ENCODE measurements at places on chromosomes 2 and 18.

DNA sequence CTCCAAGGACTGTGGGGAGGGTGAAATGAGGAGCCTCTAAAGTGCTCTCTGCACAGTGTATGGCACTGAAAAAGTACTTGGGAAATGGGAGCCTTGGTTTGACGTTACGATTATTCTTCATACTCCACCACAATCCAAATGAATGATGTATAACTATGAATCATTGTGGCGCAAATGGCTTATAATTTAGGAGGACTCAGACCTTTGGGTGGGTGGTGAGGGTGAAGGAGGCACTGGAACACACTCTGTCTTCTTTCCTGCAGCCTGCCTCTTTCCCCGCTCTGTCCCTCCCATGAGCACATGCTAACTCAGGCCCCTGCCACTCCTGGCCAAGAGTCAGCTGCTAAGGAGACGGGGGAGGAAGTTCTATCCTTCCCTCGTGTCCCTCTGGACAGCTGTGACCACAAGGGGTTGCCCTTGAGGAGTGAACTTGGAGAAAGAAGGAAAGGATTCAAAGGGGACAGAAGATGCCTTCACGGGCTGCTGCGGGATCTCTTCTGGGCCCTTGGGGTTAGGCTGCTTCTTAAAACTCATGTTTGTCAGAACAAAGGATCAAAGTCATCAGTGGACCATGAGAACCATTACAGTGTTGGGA, 36.5 kb downstream of the POLR1A start:
- DNase-seq = peak; percentile 50

DNA sequence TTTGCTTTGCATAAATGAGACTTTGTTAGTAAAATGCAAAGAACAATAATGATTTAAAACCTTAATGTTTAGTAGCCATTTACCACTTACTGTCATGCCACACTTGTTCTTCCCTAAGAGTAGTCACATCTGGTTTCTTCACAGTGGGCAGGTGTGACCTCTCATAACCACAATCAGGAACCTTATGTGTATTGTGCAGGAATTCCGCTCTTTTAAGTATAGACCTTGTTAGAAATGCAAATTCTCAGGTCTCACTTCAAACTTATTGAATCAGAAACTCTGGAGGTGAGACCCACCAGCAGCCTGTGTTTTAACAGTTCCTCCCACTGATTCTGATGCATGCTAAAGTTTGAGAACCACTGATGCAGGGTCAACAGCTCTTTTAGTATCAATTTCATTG, 518.8 kb upstream of the MEX3C start:
- no peak for DNase-seq

DNA sequence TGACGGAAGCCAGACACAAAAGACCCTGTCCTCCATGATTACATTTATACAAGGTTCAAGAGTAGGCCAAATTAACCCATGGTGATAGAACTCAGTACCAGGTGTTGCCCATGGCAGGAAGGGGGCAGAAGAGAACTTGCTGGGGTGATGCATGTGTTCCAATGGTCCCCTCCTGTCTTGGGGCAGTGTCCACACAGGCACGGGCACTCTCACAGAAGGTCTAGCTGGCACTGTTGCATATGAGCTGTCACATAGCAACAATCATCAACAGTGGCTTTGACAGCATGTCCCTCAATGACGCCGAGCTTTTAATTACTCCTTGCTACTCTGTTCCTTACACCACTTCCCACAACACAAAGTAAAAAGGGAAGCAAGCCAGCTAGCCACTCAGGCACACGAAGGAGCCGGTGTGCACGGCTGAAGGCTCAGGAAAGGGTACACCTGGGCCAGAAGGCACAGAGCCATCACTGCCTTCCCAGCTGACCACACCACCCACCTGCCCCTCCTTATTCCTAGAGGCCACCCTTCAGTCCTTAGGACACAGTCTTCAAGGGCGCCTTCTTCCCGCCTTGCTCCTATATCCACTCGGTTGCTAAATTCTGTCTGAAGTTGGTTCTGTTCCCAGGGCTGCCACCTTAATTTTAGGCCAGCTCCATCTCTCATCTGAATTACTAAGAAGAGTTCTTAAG, 28.9 kb downstream of the RPL31 start:
- no peak for DNase-seq

GRCh38 chr2:208556983-208557484, 150.4 kb downstream of the PTH2R start:
- DNase-seq = no peak

- peak; percentile 56 for DNase-seq
Measured at GRCh38 chr2:99403084-99403483, 65.9 kb downstream of the EIF5B start.

DNA sequence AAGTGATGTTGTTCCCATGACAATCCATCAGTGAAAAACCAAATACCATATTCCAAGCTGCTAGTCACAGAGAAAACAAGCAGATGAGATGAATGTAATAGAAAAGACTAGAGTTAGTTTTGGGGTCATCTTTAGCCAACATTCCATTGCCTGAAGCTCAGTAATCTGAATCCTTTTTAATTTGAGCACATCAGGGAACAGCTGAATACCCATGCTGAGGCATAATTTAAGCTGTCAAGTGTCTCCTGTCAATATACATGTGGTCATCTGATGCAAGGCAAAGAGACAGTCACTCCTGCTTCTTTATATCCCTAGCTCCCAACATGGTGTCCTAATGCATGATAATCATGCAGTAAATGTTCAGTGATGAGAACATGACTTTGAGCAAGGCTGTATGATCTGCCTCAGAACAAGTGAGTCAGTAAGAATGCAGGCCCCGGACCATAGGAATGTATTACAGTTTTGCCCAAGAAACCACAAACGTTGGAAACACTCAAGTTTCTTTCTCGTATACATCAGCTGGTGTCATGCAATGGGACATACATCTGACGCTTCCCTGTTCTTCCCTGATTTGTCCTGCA, 48.0 kb downstream of the CDK15 start:
- DNase-seq = peak; percentile 99

GRCh38 chr18:74722237-74722636, 124.6 kb downstream of the ZNF407 start:
- no peak for DNase-seq

- no peak for DNase-seq
Measured at GRCh38 chr2:145771525-145771924, 1251.6 kb upstream of the ZEB2 start.

GRCh38 chr18:63994783-63995399, 25.0 kb downstream of the SERPINB8 start:
- DNase-seq = peak; percentile 73

DNA sequence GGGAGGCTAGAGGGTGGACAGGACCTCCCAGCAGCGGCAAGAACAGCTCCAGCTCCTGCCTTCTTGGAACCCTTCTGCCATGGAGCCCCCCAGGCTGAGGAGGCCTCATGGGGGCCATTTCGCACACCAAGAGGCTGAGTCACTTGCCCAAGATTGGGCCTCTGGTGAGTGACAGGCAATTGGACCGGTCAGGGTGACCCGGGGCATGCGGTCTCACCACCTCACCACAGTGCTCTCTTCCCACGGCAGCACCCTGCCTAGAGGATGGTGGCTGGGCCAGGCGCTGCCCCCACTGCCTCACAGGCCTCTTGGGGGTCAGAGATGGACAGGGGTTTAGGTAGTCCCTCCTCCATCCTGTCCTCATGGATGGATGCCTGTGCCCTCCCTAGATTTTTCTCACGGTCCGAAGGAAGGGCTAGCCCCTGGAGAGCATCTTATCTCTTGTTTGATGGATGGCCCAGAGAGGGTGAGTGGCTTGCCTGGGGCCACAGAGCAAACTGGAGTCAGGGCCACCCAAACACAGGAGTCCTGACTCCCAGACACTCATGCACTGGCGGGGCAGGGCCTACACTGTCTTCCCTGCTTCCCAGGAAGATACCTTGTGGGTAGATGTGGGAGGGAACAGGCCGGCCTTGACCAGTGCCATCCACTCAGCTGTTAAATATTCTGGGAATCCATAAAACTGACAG, 119.2 kb downstream of the INHBB start:
- DNase-seq = no peak

GRCh38 chr2:177484180-177484795, 91.7 kb downstream of the AGPS start:
- no peak for DNase-seq

DNA sequence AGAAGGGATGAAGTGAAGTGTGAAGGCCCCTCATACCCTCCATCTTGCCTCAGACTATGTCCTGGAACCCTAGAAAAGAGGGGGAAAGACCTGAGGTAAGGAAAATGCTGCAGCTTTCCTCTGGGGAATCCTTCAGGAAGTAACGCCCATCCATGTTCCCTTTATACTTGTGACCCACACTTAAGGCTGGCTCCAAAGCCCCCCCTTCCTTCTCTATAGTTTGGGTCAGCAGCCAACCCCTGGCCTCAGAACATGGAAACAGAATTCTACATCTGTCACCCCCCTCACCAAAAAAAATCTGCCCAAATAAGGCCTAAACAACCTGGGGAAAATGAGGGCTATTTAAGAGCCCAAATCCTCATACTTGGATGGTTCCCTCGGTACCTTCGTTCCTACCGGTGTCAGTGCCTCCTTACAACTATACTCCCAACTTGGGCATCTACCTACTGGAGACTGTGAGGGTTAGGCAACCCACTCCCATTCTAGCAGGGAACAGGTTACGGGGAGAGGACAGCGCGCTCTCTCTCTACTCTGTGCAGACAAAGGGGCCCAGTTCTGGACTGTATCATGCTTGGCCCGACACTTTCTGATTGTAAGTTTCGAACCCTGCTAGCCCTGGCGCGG, 689 bp downstream of the OST4 start:
- no peak for DNase-seq

GRCh38 chr2:208983486-208983885, 440.4 kb upstream of the MAP2 start:
- no peak for DNase-seq

DNA sequence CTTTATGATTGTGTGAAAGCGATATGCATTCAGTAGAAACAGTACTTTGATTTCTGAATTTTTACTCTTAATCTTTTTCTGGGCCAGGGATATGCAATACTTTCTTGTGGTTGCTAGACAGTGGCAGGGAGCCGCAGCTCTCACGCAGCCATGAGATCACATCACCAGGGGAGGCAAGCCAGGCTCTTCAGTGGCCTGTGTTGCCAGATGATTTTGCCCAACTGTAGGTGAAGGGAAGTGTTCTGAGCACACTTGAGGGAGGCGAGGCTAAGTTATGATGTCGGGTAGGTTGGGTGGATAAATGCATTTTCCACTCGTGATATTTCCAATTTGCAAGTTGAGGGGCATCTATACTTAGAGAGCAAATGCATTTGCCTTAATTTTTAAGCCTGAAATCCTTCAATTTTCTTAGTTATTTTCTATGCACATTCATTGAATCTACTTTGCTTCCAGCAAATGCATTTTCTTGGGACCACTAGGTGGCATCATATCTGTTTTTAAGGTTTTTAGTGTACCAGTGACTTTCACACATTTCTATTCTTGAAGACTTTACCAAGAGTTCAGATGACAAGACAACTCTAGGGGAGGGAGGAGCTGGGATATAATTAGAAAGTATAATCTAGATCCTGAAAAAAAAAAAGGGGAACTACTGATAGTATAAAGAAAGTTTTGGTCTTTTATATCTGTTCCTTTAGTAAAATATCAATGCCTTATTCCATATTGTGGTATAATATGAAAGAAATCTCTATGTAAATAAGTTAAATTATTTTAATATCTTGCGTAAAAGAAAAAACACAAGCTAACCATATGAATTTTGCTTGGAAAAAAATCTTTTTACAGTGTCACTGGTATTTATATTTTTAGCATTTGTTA, 643.3 kb downstream of the SOCS6 start:
- DNase-seq = peak; percentile 12

DNA sequence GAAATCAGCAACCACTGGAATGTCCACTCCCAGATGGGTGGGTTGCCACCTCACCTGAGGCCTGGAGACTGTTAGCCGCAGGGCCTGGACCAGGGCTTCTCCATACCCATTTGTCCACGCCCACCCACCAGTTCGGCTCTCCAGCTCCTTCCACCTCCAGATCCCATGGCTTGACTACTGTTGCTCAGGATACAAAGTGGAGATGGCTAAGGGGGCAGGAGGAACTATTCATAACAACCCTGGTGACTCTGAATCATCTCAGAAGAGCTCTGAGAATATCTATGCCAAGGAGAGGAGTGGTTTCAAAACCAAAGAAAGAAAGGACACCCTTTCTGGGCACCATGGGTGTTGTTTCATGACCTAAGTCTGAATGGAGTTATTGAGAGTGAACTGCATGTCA, 145.8 kb downstream of the LAMA3 start:
- DNase-seq = no peak

DNA sequence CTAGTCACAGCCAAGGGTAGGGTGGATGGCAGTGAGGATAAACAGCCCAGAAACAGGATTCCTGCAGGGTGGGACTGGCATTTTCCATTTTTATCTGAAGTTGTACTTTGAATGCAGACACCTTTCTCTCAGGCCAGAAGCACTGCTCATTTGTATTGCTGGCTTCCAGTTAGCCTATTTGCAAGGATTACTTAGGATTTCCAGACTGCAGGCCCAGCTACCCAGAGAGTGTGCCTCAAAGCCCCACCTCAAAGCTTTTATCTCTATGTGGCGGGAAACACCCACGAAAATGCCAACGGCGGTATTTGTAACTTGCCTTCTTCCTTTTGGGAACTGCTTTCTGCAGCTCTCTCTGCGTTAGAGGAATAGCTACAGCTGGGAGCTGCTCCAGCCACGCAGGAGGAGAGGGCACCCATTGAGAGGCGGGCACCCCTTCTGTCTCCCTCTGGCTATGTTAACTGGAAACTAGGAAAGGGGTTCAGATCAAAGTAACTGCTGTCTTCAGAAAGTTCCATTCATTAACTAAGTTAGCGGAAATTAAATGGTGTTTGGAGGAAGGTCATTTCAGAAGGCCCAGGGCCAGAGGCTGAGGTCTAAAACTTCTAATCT, 144.9 kb downstream of the TGIF1 start:
- DNase-seq = peak; percentile 57

DNA sequence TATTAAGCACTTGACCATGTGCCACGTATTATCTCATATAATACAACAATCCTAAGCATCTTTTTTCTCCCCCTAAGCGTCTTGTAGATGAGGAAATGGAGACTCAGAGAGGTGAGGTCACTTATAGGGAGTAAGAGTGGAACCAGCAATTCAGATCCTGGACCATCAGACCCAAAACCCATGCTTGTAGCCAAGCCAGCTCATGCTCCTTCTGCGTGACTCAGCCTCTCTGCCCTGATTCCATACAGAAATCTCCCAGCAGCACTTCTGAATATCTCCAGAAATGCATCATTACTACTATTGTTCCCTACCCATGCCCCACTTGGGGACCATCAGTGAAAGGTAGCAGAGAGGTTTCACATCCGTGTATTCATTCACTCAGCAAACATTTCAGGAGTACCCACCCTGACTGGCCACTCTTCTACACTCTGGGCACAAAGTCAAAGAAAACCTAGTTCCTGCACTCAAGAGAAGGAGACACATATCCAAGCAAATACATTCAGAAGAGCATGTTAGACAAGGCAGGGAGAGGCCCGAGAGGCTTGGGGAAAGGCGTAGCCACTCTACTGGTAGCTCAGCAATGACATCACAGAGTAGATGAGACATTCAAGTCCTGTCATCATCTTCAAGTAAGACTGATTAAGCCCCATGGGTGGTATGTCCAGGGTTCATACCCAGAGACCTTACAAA, 141.9 kb downstream of the MTCL1 start:
- DNase-seq = peak; percentile 46

GRCh38 chr2:241111440-241111805, 9.3 kb upstream of the MTERF4 start:
- DNase-seq = no peak

GRCh38 chr2:64237266-64237665, 93.0 kb upstream of the PELI1 start:
- no peak for DNase-seq

Data from ELR (cell line).